ENCODE measurements at places on chromosomes 12 and 14.
A peak's percentile ranks its signal among the peaks of the same experiment; 100 is the strongest.

DNA sequence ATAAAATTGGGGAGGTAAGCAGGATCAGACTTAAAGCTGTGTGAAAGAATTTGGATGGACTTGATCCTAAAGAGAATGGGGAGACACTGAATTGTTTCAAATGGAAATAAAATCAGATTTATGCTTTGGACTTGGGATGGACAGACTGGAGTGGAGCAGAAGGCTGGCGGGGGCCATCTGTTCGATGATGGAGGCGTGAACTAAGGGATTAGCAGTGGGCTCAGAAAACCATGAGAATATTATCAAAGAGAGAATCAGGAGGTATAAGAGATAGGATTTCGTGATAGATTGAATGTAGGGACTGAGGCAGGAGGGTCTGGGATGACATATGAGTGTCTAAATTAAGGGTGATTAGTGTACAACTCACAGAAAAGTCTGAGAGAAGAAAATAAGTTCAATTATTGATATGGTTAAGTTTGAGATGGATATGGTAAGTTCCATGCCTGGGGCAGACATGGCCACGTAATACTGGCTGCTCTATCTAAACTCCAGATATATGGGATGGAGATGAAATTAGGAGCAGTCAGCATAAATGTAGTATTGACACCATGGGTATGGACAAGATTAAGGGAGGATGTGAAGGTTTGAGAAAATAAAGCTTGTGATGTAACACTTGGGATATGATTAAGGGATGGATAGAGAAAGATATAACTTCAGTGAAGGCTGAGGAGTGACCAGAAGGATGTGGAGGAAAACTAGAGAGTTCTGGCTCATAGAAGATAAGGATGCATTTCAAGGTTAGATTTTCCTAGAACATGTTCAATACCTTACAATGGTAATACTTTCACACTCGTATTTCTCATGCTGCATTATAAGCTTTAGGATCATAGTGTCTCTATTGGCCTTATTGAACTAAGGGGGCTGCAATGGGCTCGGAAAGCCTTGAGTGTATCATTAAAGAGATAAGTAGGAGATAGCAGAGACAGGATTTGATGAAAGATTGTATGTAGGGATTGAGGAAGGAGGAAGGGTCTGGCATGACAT is 1.0 kb upstream of the TSSK4 start:
- H3K4me1 ChIP-seq, result no peaks in the 10 kb centered on the region
- no peak for DNase-seq
- no peak overlapping the region for H3K27ac ChIP-seq
- H3K27me3 ChIP-seq, result no peaks in the 10 kb centered on the region

DNA sequence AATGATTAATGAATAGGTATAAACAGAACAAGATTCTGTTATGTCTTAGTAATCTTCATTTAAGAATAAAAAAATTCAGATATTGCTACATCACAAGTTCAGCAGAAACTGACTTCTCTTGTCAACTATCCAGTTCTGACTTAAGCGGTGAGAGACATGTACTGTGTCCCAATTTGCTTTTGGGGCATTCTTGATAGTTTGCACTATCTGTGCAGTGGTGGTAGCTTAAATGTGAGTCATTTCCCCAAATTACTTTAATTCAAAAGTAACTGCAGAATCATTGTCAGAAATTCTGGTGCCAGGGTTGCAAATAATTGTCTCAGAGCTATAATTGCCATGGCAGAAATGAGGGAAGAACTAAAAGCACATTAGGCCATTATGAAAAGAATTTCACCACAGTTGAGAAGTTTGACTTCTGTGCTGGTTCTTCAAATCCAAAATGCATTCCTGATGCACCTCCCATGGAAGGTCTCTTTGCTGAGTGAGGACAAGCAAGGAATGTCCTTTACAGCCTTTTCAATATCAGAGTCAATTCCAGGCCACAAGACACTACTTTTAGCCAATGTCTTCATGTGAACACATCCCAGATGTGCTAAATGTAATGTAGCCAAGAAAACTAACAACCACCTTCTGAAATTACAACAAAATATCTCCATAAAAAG is 304.7 kb downstream of the SSPN start:
- no peaks in the 10 kb centered on the region for H3K4me1 ChIP-seq
- no peak overlapping the region for H3K27ac ChIP-seq
- H3K27me3 ChIP-seq, result no peaks in the 10 kb centered on the region

GRCh38 chr12:4015225-4016091 is 142.3 kb upstream of the PARP11 start:
- no peak overlapping the region for H3K4me3 ChIP-seq
- H3K36me3 ChIP-seq, result no peaks in the 10 kb centered on the region
- DNase-seq, result no peak
- H3K27ac ChIP-seq, result no peak overlapping the region

DNA sequence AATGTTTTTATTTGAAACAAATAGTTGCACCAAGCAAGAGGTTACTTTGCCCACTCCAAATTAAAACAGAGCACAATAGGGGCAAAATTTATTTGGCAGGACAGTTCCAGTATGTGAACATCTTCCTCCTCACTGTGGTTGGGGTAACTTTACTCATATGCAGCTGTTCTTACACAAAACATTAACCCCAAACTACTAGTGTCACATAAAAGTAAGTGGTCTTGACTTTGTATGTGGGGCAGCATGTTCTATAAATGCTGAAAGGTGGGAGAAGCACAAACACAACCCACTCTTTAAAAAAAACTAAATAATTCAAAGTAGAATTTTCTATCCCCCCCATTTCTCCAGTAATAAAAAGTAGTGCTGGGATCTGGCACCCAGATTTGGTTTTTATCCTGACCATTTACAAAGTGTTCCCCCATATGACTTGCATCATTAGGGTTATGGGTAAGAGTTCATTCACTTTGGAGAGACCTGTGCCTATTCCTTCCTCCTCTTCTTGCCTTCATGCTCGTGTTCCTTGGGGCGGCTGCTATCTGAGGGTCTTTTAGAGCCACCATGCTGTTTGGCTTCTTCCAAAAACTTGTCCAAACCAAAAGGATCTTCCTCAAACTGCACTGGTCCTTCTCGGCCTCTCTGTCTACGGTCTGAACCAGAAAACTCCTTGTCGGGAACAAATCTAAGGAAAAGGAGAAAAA is 9.9 kb downstream of the SLIRP start:
- no peaks in the 10 kb centered on the region for H3K4me1 ChIP-seq
- H3K36me3 ChIP-seq, result peaks cover 66% of the 10 kb centered on the region
- H3K27me3 ChIP-seq, result no peaks in the 10 kb centered on the region
- no peak overlapping the region for H3K27ac ChIP-seq
- no peak for DNase-seq
- no peak overlapping the region for H3K4me3 ChIP-seq

GRCh38 chr14:75523771-75524171 is 1.5 kb downstream of the BATF start:
- H3K4me1 ChIP-seq, result no peaks in the 10 kb centered on the region
- H3K4me3 ChIP-seq, result no peak overlapping the region
- no peak overlapping the region for H3K27ac ChIP-seq

DNA sequence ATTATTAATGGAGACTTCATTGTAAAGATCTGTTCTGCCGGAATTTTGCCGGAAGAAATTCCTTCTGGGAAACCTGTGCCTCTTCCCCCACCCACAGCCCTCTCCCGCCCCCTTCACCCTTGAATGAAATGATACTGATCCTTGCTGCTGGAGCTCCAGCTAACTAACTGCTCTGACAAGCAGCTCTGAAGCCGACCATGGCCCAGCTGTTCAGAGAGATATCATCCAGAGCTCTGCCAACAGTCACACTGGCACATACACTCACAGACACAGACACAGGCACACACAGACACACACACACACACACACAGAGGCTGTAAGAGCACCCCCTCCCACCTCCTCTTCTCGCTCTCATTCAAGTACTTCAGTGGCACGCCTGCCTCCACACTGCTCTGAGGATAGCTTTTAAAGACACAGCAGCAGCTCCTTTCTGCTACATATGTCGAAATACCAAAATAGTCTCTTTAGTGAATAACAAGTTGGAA is 88.6 kb downstream of the R3HDM2 start:
- no peak overlapping the region for H3K27ac ChIP-seq
- H3K4me1 ChIP-seq, result no peaks in the 10 kb centered on the region
- no peaks in the 10 kb centered on the region for H3K36me3 ChIP-seq
- no peak for DNase-seq

DNA sequence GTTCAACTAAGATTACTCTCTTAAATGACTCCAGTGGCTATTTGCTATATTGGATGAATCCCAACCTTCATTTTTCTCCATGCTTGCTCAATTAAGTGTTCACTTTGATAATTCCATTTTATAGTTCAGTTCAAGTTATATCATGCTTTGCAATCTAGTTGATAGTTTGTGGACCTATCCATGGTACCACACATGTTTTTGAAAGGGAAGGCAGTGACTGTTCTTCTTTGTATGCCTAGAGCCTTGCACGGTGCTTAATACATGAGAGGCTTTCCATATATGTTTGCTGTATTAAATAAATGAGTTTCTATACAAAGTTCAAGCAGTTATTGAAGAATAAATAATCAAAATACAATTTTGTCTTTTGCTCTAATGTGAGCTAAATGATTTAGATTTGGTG is 391.3 kb downstream of the NELL2 start:
- no peak overlapping the region for H3K4me3 ChIP-seq
- DNase-seq, result no peak
- no peaks in the 10 kb centered on the region for H3K4me1 ChIP-seq
- no peaks in the 10 kb centered on the region for H3K27me3 ChIP-seq

DNA sequence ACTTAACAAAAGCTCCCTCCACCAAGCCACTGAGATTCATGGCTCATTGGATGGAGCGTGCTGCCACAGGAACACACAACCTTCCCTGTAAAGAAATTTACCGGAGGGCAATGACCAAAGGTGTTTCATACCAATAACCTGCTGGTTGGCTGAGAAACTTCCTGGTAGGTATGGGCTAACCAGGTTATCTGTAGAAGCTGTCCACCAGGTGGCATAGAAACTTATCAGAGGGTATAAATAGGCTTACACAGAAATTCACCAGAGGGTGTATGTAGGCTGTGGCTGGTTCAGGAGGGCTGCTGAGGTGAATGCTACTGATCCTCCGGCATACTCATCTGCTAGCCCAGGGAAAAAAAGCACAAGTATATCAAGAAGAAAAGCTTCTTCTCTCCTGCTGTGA is 27.1 kb upstream of the MTERF2 start:
- H3K27me3 ChIP-seq, result no peaks in the 10 kb centered on the region
- no peaks in the 10 kb centered on the region for H3K36me3 ChIP-seq
- H3K27ac ChIP-seq, result no peak overlapping the region
- H3K4me1 ChIP-seq, result no peaks in the 10 kb centered on the region
- peak; percentile 56 for DNase-seq

DNA sequence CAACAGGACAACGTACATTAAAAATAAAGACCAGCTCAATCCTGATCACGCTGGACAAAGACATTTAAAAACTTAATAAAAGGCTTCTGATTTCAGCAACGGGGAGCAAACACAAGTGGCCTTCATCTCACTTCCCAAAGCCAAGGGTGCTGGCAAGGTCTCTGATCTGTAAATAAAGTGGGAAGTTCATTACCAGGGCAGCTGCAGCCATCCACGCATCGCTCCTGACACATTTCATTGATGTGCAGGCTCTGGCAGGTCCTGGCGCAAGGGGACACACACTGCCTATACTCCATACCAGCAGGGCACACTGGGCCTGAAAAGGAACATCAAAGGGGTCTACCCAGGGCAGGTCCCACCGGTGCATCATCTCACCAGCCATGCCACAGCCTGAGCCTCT is 51.0 kb downstream of the VWF start:
- no peaks in the 10 kb centered on the region for H3K27me3 ChIP-seq
- H3K4me3 ChIP-seq, result no peak overlapping the region
- H3K27ac ChIP-seq, result no peak overlapping the region
- H3K36me3 ChIP-seq, result no peaks in the 10 kb centered on the region

- no peak overlapping the region for H3K4me3 ChIP-seq
- no peaks in the 10 kb centered on the region for H3K27me3 ChIP-seq
- no peaks in the 10 kb centered on the region for H3K4me1 ChIP-seq
- H3K36me3 ChIP-seq, result no peaks in the 10 kb centered on the region
- no peak for DNase-seq
Observed at GRCh38 chr12:27871946-27872345, 91.9 kb upstream of the MANSC4 start.

GRCh38 chr12:47551426-47551851 is 154.4 kb downstream of the RPAP3 start:
- DNase-seq, result no peak
- no peak overlapping the region for H3K4me3 ChIP-seq
- H3K36me3 ChIP-seq, result no peaks in the 10 kb centered on the region
- no peaks in the 10 kb centered on the region for H3K4me1 ChIP-seq
- H3K27me3 ChIP-seq, result no peaks in the 10 kb centered on the region

DNA sequence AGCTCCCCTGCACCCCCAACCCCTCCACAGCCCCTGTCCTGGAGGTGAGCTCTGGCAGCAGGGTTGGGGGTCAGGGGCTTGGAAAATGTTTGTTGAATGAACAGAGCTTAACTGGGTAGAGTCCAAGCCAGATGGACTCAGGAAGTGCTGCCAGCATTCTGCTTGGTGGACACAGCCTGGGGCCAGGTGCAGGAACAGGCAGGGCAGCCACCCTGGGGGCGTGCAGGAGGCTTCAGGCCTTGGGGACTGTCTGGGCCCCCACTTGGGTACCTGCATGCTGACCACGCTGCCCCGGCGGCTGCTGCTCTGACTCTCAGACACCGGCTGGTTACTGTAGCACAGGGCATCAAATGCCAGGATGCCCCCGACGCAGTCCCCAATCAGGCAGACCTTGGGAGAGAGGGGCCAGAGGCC is 15.7 kb downstream of the ARL6IP4 start:
- H3K4me1 ChIP-seq, result no peaks in the 10 kb centered on the region
- no peaks in the 10 kb centered on the region for H3K27me3 ChIP-seq
- H3K27ac ChIP-seq, result no peak overlapping the region
- DNase-seq, result no peak
- no peak overlapping the region for H3K4me3 ChIP-seq

GRCh38 chr12:7101047-7101693 is 7.8 kb downstream of the C1RL start:
- H3K4me3 ChIP-seq, result no peak overlapping the region
- H3K36me3 ChIP-seq, result peaks cover 6% of the 10 kb centered on the region
- H3K27ac ChIP-seq, result no peak overlapping the region
- no peaks in the 10 kb centered on the region for H3K4me1 ChIP-seq
- H3K27me3 ChIP-seq, result no peaks in the 10 kb centered on the region
- no peak for DNase-seq
